ENCODE measurements at places on chromosomes 11 and 22.

- no peak for DNase-seq
Measured at GRCh38 chr11:59523541-59523940, 12.2 kb downstream of the OR4D9 start.

GRCh38 chr11:796565-797295 lies 1.4 kb downstream of the SLC25A22 start:
- no peak for DNase-seq

- peak; percentile 76 for DNase-seq
Measured at GRCh38 chr22:27885977-27886842, 32.8 kb downstream of the PITPNB start.

DNA sequence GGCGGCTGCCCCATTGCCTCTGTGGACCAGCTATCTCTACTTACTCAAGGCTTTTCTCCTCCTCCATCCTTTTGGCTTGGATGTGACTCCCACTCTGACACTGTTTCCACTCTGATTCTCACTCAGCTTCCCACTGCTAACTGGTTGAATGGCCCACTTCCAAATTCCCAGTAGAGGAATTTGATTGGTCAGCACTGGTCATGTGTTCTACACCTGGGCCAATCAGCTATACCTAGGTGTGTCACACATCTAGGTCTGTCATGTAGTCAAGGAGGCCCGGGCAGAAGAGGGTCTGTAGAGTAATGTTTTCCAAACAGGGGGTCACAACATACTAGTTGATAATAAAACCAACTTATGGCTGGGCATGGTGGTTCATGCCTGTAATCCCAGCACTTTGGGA lies 53.3 kb downstream of the TPBGL start:
- DNase-seq: no peak

DNA sequence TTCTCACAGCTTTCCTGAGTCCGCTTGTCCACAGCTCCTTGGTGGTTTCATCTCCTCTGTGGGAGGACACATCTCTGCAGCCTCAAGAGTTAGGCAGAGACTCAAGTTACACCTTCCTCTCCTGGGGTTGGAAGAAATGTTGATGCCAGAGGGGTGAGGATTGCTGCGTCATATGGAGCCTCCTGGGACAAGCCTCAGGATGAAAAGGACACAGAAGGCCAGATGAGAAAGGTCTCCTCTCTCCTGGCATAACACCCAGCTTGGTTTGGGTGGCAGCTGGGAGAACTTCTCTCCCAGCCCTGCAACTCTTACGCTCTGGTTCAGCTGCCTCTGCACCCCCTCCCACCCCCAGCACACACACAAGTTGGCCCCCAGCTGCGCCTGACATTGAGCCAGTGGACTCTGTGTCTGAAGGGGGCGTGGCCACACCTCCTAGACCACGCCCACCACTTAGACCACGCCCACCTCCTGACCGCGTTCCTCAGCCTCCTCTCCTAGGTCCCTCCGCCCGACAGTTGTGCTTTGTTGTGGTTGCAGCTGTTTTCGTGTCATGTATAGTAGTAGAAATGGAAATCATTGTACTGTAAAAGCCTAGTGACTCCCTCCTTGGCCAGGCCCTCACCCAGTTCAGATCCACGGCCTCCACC lies 11.7 kb downstream of the RASD2 start:
- DNase-seq: peak; percentile 39

- DNase-seq: peak; percentile 27
Measured at GRCh38 chr11:33375688-33376311, 118.6 kb downstream of the HIPK3 start.

DNA sequence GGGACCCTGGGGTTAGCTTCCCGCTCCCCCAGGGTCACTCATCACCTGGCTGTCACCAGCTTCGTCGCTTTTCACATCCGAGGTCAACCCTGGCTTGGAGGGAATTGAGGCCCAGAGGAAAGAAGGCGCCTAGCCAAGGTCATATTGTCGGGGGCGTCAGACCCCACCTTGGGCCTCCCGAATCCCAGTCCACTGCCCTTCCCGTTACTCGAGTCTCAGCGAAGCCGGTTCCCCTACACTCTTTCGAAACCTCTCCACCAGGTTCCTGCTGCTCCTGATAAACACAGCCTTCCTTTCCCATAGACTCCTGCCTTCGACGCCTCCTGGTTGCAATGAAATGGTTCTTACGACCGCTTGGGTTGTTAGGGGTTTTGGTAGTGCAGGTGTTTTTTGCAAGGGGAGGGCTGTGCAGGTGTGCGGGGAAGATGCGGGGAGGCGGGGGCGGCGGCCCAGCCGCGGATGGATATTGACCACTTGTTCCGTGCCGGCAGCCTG lies 642 bp downstream of the NAA40 start:
- no peak for DNase-seq

GRCh38 chr11:656426-656825 lies 19.4 kb downstream of the DRD4 start:
- no peak for DNase-seq

DNA sequence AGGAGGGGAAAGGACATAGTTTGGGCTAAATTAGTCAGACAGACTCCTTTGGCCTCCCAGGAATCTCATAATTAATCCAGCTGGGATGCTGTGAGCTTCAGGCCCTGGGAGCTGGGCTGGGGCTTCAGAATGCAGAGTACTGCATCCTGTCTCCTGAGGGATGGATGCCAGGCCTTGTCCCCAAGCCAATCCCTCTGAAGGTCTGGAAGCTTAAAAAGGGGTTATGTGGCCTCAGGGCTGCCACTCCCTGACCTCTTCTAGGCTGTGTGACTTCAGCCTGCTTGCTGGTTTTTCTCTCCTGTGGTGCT lies 6.9 kb upstream of the LRRC32 start:
- DNase-seq: no peak

DNA sequence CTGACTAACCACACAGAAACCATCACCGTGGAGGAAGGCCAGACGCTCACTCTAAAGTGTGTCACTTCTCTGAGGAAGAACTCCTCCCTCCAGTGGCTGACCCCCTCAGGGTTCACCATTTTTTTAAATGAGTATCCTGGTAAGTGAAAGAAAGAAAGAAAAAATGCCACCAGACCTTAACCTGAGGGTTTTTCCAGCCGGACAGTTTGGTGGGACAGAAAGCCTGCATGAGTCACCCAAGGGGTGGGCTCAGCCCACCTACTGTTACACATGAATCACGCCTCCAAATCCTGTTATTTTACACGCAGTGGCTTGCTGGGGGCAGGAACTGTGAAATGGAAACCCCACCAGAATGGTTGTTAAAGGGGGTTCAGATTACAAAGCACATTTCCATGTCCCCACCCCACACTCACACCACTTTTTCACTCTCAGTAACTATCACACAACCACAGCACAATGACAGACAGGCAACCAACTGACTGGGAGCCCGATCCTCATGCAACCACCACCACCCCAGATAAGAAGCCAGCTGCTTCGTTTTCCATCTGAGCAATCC lies 11.9 kb downstream of the CRTAM start:
- DNase-seq: peak; percentile 20

GRCh38 chr11:116334596-116334995 lies 438.2 kb downstream of the BUD13 start:
- no peak for DNase-seq

DNA sequence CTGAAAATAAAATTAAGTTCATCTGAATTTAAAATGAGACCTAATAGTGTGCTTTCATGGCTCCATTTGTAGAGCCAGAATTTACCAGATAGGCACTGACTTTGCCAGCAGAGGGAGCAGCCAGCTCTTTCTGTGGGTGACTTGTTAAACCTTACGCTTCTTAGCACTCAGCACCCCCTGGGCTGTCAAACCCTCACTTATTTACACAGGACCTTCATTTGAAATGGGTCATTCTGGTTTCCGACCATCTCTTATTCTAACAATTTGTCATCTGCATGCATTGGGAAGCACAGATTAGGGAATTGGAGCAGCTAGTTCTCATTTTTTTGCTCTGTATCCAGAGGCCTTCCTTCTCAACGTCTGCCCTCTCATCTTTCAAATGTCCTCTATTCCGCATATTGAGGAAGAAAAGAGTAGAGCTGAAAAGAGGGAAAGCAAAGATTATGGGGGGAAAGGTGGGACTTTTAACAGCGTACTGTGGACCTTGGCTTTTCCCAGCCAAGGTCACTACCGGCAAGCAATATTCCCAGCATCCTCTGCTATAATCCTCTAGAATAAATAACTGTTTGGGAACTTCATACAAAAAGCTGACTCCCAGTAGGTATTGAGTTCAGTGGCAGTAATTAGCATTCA lies 3.1 kb downstream of the ASRGL1 start:
- peak; percentile 16 for DNase-seq

GRCh38 chr11:119025099-119025473 lies 5.6 kb downstream of the SLC37A4 start:
- no peak for DNase-seq

DNA sequence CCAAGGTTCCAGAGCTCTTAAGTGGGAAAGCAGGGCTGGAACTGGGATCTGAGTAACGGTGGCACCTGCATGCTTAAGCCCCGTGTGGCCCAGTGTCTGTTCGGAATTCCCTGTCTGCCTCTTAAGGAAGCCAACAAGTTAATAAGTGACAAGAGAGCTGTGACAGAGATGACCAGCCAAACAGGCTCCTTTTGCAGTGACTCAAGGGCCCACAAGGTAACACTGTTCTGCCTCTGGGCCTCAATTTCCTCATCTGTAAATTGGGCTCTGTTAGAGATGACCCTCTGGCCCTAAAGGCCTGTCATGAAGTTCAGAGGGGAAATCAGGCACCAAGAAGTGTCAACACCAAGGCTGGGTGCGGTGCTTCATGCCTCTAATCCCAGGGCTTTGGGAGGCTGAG lies 18.6 kb downstream of the USH1C start:
- DNase-seq: no peak

DNA sequence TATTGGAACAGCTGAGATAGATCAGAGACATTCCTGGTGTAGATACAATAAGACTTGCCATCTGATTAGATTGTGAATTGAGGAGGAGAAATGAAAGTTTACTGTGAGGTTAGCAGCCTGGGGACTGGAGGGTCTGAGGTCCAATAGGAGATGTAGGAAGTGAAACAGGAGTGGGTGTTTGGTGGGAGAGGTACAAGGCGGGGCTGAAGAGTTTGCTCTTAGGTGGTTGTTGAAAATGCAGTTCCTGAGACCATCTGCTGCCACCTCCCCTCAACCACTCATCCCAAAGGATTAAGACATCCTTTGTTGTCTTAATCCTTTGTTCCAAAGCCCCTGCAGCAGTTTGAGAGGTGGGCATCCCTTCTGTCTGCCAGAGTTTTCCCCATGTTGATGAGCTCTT lies 14.8 kb downstream of the PIWIL4 start:
- no peak for DNase-seq

DNA sequence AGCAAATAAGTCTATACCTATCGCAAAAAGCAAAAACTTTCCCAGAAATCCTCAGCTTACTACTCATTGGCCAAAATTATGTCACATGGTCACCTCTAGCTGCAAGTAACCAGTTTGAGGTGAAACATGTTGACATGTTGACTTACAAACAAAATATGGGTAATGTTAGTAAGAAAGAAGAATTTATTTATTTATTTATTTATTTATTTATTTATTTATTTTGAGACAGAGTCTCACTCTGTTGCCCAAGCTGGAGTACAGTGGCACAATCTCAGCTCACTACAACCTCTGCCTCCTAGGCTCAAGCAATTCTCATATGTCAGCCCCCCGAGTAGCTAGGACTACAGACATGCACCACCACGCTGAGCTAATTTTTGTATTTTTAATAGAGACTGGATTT lies 5.4 kb upstream of the SLC35C1 start:
- no peak for DNase-seq

GRCh38 chr22:30445438-30446145 lies 20.0 kb downstream of the MTFP1 start:
- DNase-seq: no peak

DNA sequence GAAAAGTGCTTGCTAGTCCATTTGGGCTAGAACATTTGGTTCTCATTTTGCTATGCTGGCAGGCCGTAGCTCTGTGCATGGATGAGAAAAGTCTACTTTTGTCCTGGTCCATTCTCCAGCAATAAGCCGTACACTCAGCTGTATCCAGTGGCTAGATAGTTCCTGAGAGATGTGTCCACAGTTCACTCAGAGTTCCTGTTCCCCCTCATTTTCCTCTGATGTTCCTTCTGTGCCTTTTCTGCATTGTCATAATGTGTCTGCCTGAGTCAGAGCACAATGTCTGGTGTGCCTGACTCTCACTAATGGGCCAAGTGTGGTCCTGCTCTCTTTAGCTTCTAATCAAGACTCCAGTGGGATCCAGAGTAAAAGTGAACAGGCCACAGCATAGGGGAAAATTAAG lies 215.7 kb upstream of the CTSC start:
- DNase-seq: peak; percentile 16

- no peak for DNase-seq
Measured at GRCh38 chr11:134518616-134519389, 106.8 kb upstream of the B3GAT1 start.

- no peak for DNase-seq
Measured at GRCh38 chr11:71301046-71301857, 48.9 kb upstream of the SHANK2 start.

GRCh38 chr11:103883291-103883690 lies 153.1 kb upstream of the DDI1 start:
- DNase-seq: no peak

DNA sequence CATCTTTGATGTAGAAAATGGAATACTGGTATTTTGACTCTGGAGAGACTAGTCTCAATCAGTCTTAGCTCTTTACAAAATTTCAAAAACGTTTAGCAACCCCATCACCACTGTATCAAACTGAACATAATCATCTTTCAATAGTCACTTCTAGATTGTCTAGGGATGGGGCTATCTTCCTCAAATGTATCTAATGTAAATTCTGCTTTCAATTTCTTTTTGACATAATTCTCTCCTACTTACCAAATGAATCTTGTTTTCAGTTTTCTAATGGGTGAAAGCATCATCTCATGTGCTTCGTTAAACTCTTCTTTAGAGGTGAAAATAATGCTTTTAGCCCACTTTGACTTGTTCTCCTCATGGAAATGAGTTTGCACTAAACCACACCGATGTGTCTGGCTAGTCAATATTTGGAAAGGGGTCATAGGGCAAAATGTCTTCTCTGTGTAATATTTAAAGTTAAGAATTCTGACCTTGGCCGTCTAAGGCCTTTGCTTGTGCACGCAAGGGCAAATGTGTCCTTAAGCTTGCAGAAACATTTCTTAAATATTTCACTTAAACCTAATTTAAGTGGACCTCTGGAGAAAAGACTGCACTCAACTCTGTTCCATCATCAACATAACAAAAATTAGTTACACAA lies 5.2 kb downstream of the SIK3 start:
- DNase-seq: no peak

GRCh38 chr22:28143241-28143865 lies 224.3 kb upstream of the PITPNB start:
- DNase-seq: peak; percentile 71

All from muscle of back (tissue), 13 donors.